ENCODE measurements at places on chromosomes 1 and 21.

GRCh38 chr1:170707959-170708655 is 44.2 kb downstream of the PRRX1 start:
- no peak for DNase-seq

DNA sequence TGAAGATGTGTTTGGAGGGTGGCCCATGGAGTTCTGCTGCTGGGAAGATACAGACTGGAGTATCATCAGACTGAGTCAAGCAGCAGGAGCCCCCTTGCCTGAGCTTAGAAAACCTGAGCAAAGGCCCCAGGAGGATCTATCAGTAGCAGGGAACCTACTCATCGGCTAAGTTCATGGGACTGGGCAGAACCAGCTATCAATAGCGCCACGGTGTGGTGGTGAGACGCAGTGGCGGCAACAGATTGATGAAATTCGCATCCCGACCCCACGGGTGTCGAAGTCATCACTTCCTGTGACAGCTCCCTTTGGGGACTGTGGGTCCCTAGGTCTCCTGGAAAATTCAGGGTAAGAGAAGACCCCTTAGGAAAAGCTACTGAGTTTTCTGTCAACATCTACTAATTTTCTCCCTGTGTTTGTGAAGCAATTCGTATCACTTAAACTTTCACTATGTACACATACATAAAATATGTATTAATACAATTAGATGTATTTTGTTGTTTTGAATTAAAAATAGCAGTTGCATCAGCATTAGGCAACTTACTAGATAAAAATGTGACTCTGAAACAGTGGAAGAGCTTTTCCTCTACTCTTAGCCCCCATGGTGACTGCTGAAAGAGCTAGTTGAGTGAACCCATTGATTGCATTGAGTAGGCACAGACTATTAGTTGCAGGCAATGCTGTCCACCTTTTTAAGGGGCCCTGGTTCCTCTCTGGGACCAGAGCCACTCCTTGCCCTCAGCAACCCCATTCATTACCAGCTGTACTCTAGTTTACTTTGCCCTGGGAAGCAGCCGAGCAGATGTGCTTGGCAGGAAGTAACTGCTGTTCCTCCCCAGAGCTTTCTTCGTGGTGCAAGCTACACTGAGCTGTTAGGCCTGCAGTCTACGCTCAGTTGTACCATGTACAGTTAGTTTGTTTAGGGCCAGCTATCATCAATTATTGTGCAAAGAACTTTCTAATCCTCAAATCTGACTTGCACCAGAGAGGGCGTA is 7.3 kb upstream of the CACNA1S start:
- DNase-seq = no peak

DNA sequence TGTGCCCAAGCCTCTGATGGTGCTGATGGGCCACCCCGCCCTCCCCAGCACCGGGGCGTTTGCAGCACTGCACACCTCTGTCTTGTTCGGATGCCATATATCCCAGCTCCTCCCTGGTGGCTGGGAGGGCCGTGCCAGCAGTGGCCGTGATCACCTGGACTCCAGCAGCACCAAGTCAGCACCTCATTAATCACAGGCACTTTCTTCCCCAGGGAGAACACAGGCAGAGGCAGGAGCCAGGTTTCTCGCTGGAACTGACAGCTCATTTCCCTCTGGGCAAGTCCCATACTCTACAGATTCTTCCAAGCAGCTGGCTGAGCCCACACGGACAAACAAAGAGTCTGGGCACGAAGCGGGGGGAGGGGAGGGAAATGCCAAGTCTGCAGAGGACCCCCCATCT is 141.7 kb upstream of the EDN2 start:
- DNase-seq = no peak

GRCh38 chr1:226370144-226370923 is 37.6 kb downstream of the PARP1 start:
- no peak for DNase-seq

DNA sequence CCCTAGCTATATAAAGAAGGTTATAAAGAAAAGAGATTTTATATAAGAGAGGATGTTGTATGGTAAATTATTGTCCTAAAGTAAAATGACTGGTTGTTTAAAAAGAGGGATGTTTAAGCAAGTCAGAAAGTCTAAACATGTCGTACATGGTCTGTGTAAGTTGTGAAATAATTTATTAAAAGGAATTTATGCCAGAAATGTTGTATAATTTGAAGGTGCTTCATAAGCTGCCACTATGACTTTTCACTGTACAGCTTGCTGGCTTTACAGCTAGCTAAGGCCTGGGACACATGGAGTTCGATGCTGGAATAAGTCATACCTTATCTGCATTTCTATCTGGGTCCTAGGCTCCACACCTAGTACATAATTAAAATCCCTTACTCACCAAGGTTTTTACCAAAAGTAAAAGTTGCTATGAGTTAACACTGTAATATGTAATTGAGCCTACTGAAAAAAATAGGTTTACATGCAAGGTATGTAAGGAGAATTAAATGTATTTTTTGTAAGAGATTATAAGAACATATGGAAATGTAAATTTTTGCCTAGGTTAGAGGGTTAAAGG is 59.0 kb upstream of the EDEM3 start:
- no peak for DNase-seq

DNA sequence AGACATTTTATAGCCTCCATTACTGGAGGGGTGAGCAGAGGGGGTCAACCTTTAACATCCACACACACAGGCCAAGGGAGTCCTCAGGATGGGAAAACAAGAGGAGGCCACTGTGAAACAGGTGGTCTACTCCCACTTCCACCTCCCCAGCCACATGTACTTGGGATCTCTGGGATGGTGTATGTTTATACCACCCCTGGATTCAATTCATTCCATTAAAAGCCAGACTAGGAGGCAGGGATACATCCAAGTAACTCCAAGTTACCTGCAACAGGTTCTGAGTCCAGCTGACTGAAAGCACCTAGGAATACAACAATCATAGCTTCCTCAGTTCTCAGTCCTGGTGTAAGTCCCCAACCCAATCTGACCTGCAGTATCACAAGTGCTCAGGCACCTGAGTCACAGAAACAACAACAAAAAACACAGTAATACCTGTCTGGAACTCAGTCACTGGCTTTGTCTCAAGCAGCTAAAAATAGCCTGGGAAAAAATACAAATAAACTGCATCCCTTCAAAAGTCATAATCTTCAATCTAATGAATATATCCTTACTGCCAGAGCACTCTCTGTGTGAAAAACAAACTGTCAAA is 9.8 kb downstream of the ERI3 start:
- DNase-seq = no peak

DNA sequence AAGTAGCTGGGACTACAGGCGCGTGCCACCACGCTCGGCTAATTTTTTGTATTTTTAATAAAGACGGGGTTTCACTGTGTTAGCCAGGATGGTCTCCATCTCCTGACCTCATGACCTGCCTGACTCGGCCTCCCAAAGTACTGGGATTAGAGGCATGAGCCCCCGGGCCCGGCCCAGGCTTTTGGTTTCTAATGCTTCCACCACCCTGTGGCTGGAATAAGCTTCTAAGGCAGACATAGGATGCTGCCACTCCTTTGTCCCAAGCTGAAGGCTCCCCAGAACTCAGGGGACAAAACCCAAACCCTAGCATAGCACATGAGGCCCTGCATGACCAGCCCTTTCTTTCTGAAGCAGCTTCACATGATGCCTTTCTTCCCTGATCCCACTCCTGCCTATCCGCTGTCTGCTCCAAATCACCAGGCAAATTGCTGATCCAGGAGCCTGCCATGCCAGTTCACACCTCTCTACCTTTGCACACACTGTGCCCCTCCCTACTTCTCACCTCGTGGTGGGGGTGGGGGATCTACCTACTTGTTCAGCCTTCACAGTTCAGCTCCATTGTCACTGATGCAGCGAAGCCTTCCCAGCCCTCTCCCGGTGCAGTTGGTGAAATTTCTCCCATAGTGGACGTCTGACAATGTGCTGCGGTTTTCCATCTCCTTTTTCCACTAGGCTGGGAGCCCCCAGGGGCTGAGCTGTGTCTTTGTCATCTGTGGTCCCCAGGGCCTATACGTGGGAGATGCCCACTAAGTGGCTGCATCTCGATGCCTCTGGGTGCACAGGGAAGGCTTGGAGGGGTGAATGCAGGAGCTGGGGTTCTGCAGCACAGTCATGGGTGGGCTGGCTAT is 6.9 kb downstream of the PTPRU start:
- DNase-seq = no peak

- no peak for DNase-seq
Observed at GRCh38 chr1:150612014-150612345, 17.4 kb downstream of the ENSA start.

DNA sequence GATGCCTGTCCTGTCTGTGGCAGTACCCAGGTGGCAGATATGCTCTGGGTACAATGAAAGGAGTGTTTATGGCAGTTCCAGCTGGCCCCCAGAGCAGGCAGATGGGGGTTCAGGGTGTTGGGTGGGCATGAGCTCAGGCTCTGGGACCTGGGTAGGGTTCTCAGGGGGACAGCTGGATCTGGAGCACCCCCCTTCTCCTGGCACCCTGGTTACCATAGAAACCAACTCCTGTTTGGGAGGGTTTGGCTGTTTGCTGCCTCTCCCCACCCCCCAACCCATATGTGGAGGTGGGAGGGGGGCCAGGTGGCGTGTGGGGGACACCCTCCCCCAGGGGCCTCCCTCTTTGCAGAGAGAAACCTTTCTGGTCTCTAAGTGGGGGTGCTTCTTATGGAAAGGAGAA is 7.1 kb downstream of the FOXO6 start:
- DNase-seq = no peak

GRCh38 chr1:204612326-204612725 is 73.2 kb downstream of the LRRN2 start:
- DNase-seq = no peak

DNA sequence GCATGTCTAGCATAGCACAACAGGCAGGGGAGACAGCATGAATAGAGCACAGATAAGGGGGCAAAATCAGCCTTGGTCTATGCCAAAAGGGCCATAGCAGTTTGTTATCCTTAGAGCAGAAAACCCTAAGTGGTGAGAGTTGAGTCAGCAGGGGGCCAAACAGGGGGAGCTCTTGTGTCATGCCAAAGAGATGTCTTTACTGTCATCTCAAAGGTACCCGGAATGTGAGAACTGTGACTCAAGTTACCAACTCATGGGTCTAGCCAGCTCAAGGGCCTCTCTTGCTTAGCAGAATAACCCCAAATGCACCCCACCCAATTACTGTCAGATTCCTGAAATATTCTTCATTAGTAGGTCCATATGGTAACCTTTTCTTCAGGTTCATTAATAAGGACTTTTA is 45.9 kb upstream of the NRDC start:
- DNase-seq = no peak

DNA sequence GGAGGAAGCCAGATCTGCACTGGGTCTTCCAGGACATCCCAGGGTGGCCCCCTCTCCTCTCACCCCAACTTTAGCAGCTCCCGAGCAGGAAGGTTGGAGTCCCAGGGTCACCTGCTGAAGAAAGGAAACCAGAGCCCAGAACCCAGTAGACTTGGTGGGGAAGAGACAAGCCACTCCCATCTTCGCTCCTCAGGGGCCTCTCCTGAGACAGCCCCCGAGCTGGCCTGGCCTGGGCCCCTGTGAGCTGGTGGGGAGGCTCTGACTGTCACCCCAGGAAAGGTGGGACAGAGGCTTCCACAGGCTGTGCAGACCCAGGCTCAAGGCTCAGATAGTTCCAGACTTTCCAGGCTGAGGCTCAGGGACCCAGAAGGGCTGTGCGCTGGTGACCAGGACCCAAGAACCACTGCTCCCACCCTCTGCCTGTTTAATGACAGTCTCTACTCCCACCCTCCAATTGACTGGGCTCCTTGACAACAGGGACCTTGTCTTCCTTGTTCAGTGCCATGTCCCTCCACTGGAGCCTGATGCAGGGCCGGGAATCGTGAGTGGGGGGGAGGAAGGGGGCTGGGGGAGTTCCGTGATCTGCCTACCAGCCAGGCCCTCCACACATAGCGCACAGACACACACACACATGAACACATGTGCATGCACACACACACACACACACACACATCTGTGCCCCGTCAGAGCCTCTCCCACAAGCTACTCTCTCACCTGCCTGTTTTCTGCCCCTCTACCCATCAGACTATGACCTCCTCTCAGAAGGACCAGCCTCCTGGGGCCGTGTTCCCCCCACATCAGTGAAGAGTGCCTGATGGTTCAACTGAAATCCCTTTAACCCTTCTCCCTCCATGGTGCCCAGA is 401.2 kb downstream of the MATN1 start:
- no peak for DNase-seq

DNA sequence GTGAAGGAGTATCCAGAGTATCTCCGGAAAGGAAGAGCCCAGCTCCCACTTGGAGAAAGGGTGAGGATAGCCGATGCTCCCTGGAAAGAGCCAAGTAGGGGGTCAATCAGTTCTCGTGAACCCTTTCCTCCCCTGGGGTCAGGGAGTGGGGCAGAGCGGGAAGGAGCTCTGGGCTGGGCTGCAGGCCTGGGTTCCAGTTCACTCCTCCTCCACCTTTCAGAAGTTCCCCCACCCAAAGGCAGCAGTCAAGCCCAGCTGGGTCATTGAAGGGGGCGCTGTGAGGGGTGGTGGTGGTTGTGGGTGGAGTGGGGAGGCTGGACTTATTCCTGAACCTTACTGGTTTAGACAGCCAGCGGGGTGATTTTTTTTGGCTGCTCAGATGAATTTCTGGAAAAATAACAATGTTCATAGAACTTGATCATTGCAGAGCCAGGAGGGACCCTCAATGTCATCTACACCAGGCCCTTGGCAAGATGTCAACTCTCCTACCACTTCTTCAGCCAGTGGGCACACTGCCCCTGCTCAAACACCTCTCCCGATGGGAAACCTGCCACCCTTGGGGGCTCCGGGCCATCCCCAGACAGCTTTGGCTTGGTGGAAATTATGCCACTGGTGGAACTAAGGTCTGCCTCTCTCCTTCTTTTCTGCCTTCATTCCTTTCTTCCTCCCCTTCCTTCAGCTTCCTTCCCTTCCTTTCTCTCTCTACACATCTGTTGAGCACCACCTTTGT is 235.8 kb downstream of the TRABD2B start:
- no peak for DNase-seq

DNA sequence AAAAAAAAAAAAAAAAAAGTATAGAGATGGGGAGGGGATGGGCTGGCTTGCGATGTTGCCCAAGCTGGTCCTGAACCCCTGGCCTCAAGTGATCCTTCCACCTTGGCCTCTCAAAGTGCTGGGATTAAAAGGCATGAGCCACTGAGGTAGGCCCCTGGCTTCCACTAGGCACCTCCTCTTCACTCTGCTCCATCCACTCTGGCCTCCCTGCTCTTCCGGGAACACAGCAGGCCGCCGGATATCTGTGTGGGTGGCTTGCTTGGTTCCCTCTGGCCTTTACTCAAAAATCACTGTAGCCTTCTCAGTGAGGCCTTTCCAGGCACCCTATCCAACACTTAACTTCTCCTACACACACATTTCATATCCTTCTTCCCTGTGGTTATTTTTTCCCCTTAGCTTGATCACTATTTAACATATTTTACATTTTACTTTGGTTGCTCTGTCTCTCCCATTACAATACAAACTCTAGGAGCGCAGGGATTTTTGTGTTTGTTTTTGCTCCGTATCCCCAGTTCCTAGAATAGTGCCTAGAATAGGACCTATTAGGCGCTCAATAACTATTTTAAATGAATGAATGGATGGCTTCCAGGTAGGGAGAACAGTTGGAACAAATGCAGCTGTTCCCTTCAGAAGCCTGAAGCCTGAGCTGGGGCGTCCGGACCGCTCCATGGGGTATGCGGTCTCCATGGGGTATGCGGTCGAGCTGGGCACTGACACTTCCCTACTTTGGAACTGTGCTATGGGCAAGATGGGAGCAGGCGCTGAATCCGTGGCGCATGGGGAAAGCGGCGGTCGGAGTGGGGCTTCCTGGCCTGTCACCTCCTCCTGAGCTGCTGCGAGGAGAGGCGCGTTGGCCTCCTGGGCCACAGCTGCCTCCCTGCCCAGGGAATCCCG is 46.7 kb downstream of the H3-3A start:
- DNase-seq = no peak

GRCh38 chr1:234629026-234629425 is 19.0 kb upstream of the IRF2BP2 start:
- no peak for DNase-seq

GRCh38 chr21:34177919-34178567 is 104.7 kb downstream of the MRPS6 start:
- no peak for DNase-seq

Measured in activated gamma-delta T cell (primary cell).